ENCODE measurements at places on chromosomes 12 and 14.

DNA sequence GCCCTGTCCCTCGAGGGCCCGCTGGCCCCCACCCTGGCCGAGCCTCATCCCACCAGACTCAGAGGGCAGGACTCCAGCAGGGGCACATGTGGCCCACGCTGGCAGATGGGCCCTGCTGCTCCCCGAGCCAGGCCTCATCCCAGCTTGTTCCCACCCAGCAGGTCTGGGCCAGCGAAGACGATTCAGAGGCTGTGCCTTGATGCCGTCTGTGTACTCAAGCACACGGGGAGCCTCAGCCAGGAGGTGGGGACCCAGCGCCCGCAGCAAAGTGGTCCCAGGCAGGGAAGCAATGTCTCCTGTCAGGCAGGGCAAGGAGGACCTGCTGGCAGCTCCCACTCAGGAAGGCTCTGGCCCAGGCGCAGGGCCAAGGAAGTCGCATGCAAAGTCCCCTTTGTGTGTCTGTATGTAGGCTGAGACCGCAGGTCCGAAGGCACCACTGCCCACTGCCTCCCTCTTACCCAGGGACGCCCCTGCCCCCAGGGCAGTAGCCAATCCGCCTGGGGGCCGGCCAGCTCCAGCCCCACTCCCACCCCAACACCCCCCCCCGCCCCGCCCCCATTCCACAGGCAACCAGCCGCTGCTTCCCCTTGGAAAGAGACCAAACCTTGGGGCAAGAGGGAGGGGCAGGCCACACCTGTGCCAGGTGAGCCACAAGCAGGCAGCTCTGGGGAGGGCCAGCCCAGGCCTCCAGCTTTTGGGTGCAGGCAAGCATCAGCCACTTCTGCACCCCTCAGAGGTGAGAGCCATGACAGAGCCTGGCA is 9.4 kb downstream of the DEGS2 start:
- no peak for DNase-seq

DNA sequence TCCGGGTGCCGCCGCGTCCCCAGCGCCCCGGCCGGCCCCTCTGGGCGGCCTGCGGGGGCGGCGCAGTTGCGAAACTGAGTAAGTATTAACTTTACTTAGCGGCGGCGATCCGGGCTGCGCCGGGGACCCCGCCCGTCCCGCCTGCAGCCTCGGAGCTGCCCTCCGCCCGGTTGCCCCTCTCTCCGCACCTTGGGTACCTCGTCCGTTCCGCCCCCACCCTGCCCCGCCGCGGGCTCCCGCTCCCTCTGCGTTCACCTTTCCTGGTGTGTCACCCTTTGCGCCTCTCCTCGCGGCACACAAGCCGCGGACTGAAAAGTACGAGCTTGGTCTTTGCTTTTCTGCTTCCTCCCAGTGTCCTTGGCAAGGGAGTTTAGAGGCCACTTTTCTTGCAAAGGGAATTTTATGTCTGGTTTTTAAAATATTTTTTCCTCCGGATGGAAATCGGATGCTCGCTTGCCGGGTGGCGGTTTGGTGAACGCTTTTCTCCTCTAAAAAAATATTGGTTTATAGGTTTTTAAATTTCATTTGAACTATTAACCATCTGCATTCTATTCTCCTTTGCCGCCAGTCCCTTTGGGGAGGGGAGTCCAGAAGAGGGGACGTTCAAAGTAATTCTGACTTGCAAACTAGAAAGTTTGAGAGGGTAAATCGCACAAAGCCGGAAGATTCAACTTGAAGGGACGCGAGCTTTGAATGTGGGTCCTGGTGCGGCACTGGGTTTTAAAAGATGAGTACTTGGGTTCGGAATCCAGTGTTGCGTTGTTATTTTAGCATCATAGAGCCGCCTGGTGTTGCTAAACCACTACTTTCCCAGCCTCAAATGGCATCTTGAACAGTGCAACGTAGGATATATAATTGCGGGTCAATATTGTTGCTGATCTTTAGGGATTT is 834 bp downstream of the RASSF8 start:
- DNase-seq: peak; percentile 22

GRCh38 chr12:112285600-112286401 is 96.4 kb downstream of the HECTD4 start:
- DNase-seq: peak; percentile 47

DNA sequence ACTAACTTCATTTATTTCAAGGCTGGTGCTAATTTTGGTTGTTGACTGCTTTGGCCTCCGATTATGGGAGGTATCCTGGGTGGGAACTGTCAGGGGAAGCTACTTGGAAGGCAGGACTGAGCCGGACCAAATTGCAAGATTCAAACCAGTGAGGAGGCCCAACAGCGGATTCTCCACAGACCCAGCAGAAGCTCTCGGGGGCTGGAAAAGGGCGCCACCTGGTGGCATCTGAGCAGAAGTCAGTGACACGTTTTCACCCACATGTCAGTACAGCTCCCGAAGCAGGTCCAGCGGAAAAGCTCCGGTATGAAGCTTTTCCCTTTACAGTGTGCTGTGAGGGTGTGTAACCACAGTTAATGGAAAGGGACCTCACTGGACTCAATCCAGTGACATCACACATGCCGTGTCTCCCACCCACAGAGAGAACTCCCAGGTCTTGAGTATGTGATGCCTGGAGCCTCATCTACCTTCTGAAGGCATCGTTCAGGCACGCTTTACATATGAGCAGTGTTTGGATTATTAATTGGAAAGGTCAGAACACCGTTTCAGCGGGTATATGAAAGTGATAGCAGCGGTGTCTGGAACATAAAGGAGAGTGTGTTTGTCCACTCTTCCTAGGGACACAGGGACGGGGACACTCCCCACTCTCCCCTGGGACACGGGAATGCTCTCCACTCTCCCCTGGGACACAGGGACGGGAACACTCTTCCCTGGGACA is 3.6 kb upstream of the P2RX2 start:
- peak; percentile 35 for DNase-seq

DNA sequence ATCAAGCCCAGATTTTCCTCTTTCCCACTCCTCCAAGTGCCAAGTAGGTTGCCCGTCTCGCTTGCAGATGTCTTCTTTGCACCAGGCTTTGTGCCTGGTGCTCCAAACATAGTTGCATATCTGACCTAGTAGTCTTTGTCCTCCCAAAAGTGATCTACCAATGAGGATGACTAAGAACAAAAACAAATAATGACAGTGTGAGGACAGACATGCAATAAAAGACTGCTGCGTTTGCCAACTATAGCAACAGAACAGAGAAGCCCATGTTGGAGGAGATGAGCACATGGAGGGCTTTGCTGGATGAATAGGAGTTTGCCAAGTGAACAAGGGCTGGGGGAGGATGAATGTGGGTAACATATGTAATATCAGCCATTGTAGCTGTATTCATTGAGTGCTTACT is 15.6 kb downstream of the DTX1 start:
- no peak for DNase-seq

GRCh38 chr14:92105073-92105892 is 1.1 kb downstream of the ATXN3 start:
- DNase-seq: no peak

DNA sequence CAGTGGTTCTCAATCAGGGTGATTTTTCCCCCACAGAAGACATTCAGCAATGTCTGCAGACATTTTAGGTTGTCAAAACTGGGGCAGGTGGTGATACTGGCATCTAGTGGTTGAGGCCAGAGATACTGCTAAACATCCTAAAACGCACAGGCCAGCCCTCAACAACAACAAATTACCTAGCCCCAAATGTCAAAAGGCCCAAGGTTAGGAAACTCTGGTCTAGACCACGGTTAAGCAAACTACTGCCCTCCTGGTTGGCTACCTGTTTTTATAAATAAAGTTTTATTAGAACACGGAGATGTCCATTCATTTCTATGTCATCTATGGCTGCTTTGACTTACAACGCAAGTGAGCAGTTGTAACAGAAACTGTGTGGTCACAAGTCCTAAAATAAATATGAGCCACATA is 186.7 kb downstream of the EFCAB11 start:
- DNase-seq: peak; percentile 46

- peak; percentile 39 for DNase-seq
Measured at GRCh38 chr14:103118663-103119404, 4.4 kb upstream of the TNFAIP2 start.

DNA sequence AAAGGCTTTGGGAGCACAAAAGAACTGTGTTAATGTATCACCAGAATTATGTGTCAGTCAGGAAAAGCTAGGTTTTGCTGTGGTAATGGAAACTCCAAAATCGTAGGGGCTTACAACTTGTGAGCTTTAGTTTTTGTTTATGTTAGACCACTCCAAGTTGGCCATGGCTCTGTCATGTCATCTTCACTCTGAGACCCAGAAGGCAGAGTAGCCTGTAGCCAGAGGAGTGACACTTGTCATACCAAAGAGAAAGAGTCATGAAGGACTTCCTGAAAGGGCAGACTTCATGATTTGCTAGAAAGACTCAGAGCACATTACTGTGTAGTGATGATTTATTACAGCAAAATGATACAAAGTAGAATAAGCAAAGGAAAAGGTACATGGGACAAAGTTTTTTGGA is 133.6 kb upstream of the SSTR1 start:
- no peak for DNase-seq

Data from bone marrow (tissue), 2 donors.